Activated CD8-positive, alpha-beta memory T cell treated with anti-CD3 and anti-CD28 coated beads, Interleukin-2, amount 50 U/mL, for 4 hours (primary cell): ENCODE measurements at places on chromosomes 4 and X.

DNA sequence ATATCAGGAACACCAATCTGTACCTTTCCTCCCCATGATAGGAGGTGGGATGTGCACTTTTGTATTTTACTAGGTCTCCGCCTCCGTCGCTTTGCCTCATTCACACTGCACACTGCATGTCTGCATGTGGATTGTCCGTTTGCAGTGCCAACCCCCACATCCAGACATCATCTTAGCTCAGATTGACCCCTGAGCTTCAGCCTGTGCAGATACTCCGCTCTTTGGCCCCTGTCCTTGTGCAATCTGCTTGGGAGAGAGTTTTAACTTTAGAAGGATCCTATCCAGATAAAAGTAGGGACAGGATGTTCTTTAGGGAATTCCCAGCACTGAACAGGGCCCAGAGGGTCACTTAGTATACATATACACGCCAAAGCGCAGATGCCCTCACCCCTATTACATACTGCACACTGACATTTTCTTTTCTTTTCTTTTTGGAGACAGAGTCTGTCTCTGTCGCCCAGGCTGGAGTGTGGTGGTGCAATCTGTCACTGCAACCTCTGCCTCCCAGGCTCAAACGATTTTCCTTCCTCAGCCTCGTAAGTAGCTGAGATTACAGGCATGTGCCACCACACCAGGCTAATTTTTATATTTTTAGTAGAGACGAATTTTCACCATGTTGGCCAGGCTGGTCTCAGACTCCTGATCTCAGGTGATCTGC lies 43.3 kb upstream of the FBXW7 start:
- no peak for DNase-seq

GRCh38 chrX:34848281-34848680 lies 94.3 kb upstream of the FAM47B start:
- DNase-seq = no peak

GRCh38 chr4:86957215-86957614 lies 22.4 kb downstream of the AFF1 start:
- DNase-seq = no peak

GRCh38 chr4:134585972-134586371 lies 384.4 kb upstream of the PABPC4L start:
- no peak for DNase-seq

DNA sequence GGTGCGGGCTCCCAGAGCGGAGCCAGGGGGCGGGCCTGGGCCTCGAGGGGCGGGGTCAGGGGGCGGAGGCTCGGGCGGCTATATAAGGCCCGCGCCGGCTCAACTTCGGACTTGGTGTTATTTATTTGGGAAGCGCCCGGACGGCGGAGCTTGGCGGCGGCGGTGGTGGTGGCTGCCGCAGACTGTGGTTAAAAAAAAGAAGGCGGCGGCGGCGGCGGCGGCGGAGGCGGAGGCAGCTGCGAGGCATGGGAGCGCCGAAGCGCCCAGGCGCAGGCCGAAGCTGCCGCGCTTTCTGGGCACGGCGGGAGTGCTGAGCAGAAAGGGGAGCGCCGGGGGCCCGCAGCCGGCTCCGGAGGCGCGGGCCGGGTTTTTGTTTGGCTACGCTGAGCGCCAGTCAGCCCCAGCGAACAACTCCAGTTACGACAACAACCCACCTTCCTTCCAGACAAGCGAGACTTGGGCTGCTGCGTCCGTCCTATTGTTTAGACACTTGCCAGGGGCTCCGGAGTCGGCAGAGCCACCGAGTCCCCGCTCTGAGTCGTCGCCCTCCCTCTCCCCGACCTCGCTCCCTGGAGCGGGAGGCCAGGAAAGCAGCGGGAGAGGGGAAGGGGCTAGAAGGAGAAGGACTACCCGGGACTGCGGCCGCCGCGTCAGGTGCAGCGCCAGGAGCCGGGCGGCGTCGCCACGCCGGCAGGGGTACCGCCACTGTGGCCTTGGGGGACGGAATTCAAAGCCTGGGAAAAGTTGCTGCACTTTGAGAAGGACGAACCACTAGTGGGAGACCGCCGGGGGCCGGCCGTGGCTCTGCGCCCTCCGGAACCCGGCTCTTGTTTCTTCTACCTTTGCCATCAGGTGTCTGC lies at the start of gene SLIT2:
Gene SLIT2, plus strand, starts transcription at position 110 of the 860 bp plus-strand sequence. CDS start 1,911 bp downstream, outside the sequence.
- DNase-seq = peak; percentile 11

DNA sequence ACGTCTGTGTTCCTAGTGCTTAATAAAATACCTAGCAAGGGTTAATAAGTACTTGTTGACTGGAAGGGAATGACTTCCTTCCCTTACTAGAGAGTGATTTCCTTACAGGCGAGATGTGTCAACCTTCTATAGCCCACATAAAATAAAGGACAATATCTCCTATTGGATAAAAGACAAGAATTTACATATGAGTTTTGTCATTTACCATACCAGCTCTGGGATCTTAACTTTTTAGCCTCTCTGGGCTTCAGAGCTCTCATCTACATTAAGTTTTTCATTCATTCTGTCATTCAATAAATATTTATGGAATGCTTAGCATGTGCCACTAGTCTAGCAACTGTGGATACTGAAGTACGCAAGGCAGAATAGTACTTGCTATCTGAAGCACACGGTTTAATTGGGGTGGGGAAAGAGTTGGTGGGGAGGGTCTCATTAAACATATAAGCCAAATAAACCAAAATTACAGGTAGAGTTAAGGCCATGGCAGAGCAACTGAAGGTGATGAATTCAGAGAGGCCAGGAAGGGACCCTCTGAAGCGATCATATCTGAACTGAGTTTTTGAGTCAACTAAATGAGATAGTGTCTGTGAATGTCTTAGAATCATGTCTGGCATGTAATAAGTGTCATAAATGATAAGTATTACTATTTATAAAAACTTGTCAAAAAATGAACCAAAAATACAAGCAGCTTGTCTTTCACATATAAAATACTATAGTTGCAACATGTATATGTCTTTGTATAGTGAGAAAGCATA lies 91.6 kb upstream of the BMP2K start:
- DNase-seq = no peak

DNA sequence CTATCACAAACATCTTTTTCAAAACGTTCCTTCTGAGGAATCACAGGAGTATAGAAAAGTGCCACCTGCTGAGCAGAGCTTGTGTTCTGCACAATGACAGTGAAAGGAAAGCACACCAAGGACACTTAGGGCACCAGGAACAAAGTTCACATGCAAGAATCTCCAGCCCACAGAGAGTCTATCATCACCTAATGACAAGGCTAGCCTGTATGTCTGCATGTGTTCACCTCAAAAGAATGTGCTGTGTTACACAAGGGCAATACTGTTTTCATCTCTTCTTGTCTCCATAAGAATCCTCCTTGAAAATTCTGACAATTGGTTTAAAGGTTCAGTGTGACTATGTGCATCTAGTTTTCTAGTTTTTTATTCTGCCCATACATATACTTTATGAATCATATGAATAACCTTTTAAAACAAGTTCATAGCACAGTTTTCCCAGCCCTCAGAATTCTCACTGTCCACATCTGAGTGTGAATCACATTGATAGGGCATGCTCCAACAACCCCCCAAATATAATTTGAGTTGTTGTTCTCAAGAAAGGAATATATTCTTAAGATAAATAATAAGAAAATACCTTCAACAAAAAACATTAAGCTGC lies 118.0 kb downstream of the PWWP3B start:
- DNase-seq = no peak

- no peak for DNase-seq
These were observed 108.2 kb upstream of the PACRGL start for GRCh38 chr4:20592013-20592412.

DNA sequence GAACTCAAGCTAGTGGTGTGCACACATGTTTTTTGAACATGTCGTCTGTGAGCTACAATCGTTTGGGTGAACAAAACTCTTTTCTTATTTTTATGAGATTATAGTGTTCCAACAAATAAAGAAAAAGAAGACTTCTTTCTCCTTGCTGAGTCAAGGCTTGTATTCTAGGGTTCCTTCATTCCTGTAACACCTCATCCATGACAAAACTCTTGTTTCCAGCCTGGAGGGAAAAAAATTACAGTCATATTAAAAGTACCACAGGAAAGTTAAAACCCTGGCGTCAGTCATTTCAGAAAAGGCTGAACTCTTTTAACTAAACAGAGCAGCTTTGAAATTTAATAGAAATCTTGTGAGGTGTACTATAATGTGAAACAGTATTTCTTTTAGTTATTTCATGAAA lies 79.2 kb upstream of the BOD1L1 start:
- DNase-seq = no peak

- no peak for DNase-seq
These were observed 3.9 kb downstream of the MSMO1 start for GRCh38 chr4:165331359-165331758.

- DNase-seq = no peak
These were observed 63.5 kb upstream of the WDR17 start for GRCh38 chr4:176002007-176002613.

GRCh38 chr4:18858229-18858922 lies 836.8 kb upstream of the LCORL start:
- no peak for DNase-seq

DNA sequence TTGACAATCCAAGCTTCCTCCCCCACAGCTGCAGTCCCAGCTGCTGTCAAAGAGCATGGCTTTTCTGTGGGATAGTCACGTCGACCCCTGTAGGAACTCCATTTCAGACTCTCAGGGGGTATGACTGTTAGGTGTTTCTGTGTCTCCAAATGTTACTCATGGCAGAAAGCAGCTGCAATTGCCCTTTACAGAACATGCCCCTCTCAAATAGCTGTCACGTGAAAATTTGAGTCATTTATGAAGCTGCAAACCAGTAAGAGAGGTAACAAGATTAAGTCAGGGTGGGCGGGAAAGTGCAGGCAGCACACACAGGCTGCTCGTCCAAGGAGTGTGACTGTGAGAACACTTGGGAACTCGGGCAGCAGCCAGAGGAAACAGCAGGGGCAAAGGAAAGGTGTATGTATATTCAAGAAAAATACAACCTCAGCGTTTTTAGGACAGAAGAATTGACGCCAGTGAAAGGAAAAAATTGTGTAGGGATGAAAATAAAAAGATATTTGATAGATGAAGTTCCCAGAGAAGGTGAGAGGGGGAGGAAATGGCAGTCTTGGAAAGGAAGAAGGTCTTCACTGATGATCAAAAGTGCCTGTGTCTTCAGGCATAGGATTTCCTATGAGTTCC lies 66.5 kb upstream of the TMEM184C start:
- DNase-seq = no peak

GRCh38 chr4:80286451-80286850 lies 20.0 kb downstream of the FGF5 start:
- DNase-seq = no peak

DNA sequence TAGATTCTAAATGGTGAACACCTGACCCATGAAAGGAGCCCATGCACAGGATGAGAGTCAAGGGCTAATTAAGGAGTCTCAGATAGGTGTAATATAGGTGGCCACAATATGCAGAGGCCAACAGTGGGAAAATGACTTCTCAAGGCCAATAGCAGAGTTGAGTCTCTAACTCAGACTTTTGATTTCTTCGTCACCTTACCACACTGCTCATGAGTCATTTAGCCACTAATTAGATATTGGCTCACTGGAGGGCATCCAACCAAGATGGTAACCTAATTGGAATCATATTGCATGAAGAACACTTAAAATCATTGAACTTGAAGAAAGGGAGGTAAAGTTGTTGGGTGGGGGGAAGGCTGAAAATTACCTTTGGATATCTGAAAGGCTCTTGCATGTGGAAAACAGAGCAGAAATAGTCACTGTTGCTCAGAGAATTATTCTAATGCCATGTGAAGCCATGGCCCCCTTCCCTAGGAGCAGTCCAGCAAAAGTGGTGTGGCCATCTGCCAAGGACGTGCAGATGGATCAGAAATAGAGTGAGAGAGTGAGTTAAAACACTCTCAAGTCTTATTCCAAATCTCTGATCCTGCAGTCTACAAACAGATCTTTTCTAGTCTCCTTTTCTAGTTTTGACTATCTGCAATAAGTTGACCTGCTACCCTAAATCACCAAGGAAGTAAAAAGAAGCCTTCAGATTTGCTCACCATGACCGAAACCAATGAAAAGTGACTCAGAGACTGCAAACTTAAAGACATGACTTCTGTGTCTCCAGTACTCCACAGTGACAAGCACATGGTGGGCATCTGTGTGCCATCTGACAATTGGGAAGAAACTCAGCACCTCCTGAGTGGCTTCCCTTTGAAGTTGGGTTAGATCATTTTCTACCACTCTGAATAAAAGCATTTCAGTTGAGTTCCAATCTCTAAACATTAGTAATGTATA lies 93.9 kb upstream of the C1QTNF7 start:
- no peak for DNase-seq

DNA sequence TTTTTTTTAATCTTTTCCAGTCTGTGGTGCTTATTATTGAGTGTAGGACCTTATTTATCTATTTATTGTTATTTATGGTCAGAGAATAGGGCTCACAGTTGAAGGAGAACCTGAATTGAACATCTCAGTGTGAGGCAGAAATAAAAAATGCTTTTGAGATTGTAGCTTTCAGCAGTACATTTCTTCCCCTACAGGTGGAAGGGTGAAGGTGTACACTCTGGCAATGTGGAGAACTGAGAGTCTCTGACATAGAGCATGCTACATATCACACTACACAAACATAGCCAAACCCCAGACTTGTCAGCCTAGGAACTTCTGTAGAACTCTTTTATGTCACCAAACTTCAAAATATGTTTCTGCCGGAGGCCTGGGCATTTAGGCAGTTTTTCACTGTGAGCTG lies 140.2 kb downstream of the STIM2 start:
- no peak for DNase-seq

- DNase-seq = no peak
These were observed 167.0 kb upstream of the CASK start for GRCh38 chrX:42090395-42090794.

DNA sequence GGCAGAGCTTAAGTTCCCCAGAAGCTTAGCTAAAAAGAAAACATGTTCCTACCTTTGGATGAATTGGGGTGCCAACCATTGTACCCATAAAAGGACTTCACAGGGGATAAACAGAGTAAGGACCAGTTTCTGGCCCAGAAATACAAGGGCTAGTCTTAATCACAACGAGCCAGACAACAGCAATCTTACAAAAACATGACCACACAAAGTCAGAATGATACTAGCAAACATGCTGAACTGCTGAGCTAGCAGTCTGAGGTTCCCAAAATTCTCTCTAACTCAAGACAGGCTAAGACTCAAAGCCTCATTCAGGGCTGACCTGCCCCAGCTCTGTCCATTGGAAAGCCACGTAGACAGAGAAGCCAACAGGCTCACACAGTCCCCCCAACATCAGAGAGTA lies 40.3 kb downstream of the ATP11C start:
- DNase-seq = no peak

DNA sequence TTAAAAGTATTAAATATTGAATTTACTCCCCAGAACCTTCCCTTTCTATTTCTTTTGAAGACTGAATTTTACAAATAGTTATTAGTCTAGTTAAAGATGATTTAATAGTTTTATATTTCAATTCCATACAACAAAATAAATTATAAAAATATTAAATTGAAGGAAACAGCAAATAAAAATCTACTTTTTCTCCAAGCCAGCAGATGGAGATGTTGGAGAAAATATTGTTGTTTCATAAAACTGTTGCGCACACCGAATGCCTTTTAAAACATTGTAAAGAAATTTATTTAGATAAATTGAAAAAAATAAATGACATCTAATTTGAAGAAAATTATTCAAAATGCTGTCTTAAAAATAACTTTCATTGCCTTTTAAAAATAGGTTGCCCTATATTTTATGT lies 5.5 kb downstream of the GRIA2 start:
- no peak for DNase-seq

GRCh38 chr4:137748616-137749015 lies 216.3 kb upstream of the PCDH18 start:
- no peak for DNase-seq

GRCh38 chr4:111454961-111455360 lies 690.3 kb upstream of the FAM241A start:
- DNase-seq = no peak
